ENCODE measurements at places on chromosomes 16 and 17. TPM values are rescaled to one million over a fixed set of nuclear protein-coding genes. Genes with fewer than 3 reads are reported as not detected.

The TNP2 gene
- total RNA-seq: not detected

The GINS2 gene
- 3.8 TPM for total RNA-seq

GRCh38 chr16:2963074-2963722 is 877 bp upstream of the KREMEN2 start:
- DNase-seq: no peak

The SLC4A1 gene
- total RNA-seq: not detected

The JMJD6 gene
- total RNA-seq: 22.4 TPM

DNA sequence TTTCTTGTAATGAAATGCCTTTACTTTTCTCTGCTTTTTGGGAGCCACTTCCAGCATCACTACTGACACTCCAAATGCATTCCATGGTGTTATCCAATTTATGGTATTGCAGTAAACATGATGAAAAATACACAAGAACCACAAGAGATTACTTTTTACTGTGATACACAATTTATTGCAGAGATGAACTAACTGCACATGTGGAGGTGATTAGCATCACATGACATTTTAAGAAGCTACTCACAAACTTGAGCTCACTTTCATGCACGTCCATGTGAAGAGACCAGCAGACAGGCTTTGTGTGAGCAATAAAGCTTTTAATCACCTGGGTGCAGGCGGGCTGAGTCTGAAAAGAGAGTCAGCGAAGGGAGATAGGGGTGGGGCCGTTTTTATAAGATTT is 780.5 kb upstream of the GOT2 start:
- no peak for DNase-seq

- DNase-seq: no peak
Observed at GRCh38 chr17:14693382-14693781, 392.5 kb downstream of the HS3ST3B1 start.

The HES7 gene
- 0.70 TPM for total RNA-seq

DNA sequence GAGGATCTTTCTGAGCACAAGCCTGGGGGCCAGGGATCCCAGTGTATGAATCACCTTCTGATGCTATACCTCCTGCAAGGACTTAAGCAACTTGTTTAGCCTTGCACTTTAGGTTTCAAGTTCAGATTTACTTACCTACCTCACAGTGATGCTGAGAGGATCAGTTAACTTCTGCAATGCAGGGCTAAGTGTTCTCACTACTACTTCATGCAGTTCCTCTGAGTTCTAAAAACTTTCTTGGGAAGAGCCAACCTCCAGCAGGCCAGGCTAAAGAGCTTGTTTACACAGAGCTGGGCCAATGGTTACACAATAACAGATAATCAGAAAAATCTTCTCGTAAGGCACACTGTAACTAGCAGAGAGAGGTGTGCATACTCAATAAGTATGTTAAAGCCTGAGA is 13.0 kb downstream of the VEZF1 start:
- DNase-seq: no peak

GRCh38 chr16:47815655-47816054 is 340.1 kb downstream of the ABCC12 start:
- DNase-seq: no peak

GRCh38 chr17:309361-309888 is 43.2 kb downstream of the RPH3AL start:
- peak; percentile 59 for DNase-seq

- no peak for DNase-seq
Observed at GRCh38 chr17:6437466-6437865, 2.5 kb upstream of the AIPL1 start.

The GNAO1 gene
- total RNA-seq: 0.85 TPM

GRCh38 chr16:84538222-84538840 is 33.9 kb upstream of the MEAK7 start:
- DNase-seq: no peak

DNA sequence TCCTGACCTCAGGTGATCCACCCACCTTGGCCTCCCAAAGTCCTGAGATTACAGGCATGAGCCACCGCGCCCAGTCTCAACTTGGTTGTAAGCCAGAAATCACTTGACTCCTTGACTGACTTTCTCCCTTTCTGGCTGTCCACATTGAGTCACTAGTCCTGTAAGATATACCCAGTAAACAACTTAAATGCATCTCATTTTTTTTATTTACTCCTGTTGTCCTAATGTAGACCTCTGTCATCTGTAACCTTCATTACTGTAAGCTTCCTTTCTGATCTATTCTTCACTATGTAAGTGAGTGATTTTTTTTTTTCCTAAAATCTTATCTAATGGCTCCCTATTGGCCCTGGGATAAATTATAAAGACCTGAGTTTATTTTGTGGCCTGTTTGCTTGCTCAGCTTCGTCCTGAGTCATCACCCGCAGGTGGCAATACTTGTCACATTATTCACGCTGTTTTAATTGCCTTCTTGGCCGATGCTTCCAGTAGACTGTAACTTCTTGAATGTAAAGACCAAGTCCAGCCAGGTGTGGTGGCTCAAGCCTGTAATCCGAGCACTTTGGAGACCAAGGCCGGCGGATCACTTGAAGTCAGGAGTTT is 41.0 kb downstream of the PAFAH1B1 start:
- no peak for DNase-seq

DNA sequence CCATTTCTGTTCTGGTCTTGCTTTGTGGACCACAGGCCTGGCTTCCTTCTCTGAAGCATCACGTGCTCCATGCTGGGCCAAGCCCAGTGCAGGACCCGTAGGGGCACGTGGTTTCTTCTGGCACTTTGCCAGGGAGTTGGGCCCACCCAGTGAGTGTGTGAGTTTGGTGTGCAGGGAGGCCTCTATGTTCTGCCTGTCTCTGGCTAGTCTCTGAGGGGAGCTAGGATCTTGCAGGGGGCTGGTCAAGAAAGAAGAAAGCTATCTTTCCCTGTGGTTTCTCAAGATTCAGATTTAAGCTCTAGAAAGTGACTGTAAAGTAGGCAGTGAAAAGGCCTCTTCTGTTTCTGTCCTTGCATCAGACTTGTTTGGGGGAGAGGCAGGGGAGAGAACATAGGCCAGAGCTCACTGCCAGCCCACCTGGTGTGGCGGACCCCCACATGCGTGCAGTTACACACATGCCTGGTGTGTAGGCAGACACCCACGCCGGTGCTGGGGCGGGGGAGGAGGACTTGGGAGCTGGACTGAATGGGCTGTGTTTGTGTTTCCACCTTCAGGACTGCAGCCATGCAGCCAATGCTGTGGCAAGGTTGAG is 11.8 kb downstream of the LASP1 start:
- DNase-seq: no peak

DNA sequence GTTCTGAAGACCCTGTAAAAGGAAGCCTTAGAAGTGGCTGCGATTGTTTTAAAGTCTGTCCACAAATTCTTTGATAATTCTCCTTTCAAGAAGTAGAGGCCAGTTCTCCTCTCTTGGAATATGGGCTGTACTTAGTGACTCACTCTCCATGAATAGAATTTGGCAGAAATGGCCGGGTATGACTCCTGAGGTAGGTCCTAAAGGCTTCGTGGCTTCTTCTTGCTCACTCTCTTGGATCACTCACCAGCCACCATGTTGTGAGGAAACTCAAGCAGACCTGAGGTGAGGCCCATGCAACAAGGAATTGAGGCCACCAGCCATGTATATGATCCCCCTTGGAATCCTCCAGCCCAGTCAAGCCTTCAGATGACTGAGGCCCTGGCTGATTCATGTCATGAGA is 75.8 kb downstream of the WWOX start:
- no peak for DNase-seq

GRCh38 chr16:75865736-75866135 is 139.4 kb upstream of the CPHXL start:
- no peak for DNase-seq

- no peak for DNase-seq
Observed at GRCh38 chr17:82101301-82101715, 3.3 kb upstream of the FASN start.

- DNase-seq: no peak
Observed at GRCh38 chr16:54171626-54172537, 114.7 kb downstream of the IRX3 start.

DNA sequence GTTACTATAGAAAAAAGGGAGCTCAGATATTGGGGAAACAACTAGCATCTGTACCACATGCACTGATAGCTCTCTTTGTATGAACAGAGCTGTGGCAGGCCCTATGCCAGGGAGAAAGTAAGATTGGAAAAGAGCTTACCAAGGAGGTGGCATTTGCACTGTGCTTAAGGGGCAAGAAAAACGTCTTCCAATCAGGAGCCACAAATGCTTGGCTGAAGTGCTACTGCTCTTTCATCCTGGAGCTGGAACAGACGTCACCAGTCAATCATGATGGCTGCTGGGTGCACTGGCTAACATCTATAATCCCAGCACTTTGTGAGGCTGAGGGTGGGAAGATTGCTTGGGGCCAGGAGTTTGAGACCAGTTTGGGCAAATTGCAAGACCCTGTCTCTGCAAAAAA is 218.5 kb downstream of the SEC14L1 start:
- DNase-seq: no peak

- no peak for DNase-seq
Observed at GRCh38 chr16:55498101-55498500, 10.8 kb upstream of the LPCAT2 start.

GRCh38 chr17:52120465-52120864 is 38.0 kb downstream of the CA10 start:
- no peak for DNase-seq

DNA sequence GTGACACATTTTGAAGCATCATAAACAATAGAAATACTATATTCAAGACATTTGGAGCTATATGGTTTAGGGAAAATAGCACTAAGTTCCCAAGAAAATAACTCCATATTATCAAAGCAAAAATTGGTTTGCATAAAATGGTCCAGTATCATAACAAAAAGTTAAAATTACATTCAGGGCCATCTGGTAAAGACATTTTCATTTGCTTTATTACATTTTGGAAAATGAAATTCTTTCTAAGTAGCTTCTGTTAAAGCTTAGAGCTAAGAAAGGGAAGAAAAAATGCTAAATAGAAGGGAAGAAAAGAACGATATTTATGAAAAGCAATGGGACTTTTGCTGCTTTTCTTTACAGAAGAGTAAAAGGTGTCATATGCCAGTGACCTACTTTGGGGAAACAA is 155.4 kb upstream of the GOT2 start:
- no peak for DNase-seq

- DNase-seq: peak; percentile 77
Observed at GRCh38 chr17:6090253-6090652, 20.1 kb downstream of the WSCD1 start.

- DNase-seq: no peak
Observed at GRCh38 chr17:34670618-34671017, 91.2 kb downstream of the TMEM132E start.

The TSPOAP1 gene
- not detected for total RNA-seq

DNA sequence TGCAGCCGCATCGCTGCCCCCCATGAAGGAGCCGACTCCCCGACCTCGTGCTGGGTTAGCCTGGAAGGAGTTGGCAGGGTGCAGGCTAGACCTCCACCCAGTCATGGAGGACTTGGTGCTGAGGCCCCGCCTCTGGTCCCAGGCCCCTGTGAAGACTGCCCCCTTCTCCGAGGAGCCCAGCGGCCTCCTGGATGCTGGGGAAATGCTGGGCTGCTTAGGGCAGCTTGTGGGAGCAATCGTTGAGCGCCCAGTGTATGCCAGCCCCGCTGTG is 1.8 kb downstream of the SSTR5 start:
- no peak for DNase-seq

All from chondrocyte (in vitro differentiated cells).